ENCODE measurements at places on chromosomes 7 and 10.

DNA sequence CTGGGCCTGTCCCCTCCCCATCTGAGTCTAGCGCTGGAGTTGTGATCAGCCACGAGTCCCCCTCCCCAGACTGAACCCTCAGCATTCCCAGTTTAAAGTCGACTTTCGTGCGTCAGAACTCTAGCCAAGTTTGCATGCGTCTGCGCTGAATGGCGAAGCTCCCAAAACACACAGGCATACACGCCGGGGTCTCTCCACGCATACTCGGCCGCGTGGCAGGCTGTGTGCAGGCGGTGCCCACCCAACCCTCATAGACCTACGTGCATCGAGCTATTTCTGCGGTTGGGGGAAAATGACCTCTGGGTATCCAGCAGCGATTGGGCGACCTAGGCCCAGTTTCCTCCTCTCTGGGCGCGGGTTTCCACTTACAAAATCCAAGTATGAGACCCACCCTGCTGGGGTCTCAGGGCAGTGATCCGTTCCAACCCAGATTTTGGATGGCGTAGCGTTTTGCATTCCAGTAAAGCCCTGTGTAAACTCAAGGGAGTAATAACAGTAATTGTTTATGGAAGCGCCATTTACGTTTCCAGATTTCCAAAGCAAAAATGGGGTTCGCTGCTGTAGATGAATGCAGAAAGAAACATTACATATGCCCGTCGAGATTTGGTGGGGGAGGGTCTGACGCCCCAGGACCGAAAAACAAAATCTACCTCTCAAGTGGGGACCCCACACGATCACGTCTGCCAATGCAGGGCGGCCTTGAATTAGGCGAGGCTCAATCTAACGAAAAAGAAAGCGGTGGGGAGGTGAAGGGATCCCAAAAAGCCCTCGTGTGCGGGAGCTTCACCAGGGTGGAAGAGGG is 2.0 kb upstream of the HMX3 start:
- DNase-seq = peak; percentile 27

DNA sequence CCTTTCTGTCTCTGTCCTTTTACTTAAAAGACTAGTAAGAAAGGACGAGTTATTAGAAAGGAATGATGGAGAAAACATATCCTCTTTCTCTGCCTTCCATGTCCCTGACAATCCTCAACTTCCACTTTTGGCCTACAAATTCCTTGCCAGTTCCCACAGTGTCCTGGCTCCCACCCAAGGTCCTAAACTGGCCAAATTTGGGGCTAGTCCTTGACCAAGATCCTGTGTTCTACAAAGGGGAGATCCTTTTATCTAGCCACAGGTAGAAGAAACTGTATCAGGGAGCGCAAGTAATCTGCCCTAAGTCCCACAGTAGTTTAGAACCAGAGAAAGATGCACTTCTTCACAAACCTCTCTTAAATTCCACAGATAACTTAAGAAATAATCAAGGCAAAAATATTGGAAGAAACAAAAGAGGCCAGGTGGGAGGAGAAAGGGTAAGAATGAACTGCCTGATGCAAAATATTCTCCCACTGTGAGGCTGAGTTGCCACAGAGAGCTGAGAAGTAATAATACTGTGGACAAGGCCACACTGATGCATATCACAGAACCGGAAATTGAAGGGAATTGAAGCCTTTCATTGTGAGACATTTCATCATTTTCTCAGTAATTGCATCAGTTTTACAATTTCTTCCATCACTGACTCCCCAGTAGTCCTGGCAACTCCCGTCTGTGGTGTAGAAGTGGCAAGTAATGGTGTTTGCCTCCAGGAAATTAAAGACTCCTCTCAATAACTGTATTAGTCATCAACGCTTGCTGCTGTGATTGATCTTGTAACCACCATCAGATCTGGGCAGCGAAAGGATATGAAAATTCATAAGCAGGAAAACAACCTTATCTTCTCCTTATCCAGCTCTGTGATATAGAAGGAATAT is 47.2 kb downstream of the DNAJC12 start:
- DNase-seq = peak; percentile 89

- DNase-seq = no peak
Observed at GRCh38 chr10:42878821-42879195, 96.2 kb downstream of the BMS1 start.

DNA sequence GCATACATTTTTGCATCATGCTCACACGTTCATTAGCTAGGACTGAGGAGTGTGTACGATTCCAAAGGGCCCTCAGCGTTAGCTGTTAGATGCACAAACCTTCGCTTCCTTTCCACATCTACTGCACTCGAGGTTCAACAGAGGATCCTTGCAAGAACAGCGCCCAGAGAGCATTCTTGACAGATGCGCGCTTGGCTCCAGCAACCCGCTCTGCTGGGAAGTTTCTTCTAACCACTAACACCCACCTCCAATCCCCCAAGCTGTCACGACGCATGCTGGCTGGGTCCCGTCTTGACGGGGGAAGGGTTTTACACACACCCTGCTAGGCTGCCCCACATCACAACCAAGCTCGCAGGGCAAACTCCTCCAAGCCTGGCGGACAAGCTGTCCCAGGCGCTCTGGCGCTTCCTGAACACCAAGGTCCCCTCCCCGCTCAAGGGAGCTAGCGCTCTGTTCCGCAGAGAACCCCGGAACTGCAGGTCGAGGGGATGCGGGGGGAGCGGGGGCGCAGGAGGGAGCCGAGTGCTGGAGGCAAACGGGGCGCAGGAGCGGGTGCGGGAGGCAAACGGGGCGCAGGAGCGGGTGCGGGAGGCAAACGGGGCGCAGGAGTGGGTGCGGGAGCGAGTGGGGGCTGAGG is 653 bp upstream of the ADRB1 start:
- peak; percentile 48 for DNase-seq

DNA sequence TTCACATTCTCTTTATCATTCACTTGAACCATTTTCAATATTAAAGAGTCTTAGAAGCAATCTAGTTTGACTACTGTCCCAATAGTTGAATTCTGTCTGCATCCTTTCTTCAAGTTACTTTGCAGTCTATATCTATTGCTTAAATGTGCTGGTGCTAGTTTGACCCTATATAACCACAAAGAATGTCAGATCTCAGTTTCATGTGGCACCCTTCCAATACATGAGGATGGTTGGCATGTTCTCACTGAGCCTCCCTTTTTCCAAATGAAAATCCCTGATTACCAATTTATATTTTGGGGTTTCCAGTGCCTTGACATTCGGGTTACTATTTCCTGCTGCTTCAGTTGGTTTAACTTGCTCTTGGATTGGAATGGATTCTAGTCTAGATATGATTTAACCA is 292.7 kb downstream of the EXOC4 start:
- no peak for DNase-seq

DNA sequence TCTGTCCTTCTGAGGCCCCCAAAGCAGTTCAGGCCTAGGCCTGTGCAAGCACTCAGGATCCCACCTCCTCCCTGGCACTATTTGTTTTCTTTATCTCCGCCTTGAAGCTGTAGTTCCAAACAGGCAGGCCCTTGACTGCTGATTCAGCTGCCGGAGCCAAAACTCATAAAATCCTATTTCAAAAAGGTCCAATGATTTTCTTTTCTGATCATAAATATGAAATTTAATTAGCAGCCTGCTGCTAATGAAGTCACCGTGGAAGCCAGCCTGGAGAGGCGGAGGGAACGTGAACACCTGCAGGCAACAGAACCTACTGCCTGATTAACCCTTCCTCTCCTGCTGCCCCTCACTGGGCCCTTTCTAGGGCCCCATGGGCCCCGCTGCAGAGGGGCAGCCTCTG is 60.1 kb downstream of the CARD11 start:
- no peak for DNase-seq

DNA sequence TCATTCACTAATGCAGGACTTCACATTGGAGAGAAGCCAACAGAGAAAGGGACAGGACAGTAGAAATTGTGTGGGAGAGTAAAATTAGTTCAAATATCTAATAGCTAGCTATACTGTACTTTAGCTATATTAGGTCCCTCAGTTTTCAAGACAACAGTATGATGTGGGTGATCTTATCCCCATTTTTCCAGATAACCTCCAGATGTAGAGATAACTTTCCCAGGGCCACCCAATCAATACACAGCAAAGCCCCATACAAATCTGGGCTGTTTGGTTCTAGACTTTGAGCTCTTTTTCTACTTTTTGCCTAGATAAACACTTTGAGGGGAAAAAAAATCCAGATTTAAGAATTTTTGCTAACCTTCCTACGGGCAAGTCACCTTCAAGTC is 482 bp upstream of the CLDN12 start:
- DNase-seq = no peak

- no peak for DNase-seq
Observed at GRCh38 chr10:113889911-113890310, 35.5 kb downstream of the NHLRC2 start.

- DNase-seq = peak; percentile 99
Observed at GRCh38 chr7:4461531-4461930, 220.6 kb upstream of the FOXK1 start.

- DNase-seq = no peak
Observed at GRCh38 chr7:88200789-88201188, 19.0 kb downstream of the SRI start.

DNA sequence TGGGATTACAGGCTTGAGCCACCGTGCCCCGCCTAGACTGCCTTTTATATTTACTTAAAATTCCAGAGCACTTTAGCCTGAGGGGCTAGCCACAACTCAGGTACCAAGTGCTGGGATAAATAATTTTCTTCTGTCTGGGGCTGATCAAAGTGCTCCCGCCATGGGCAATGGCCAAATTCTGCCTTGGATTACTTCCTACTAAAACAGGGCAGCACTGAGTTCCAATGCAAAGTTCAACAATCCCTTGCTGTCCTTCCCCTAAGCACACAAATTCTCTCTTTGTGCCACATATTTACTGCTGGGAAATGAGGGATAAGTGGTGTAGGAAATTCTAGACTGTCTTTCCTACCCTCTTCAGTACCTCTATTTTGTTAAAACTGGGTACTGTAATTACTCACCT is 34.4 kb upstream of the ZNF92 start:
- DNase-seq = no peak

GRCh38 chr10:63651864-63652263 is 130.7 kb downstream of the REEP3 start:
- no peak for DNase-seq

DNA sequence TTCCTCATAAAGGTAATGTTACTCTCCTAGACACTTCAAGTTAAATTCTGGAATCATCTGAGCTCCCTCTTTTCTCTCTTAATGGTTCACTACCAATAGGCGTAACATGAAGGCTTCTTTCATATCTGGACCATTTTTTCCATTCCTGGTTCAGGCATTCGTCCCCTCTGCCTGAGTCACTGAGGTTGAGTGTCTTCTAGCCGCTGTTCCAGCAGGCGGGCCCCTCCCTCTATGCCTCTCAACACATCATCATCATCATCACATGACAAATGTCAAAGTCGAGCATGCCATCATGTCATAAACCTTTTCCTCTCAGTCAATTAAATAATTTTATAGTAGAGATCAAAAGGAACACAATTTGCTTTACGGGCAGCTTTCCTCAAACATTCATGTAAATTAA is 168.9 kb upstream of the ASAH2 start:
- DNase-seq = no peak

DNA sequence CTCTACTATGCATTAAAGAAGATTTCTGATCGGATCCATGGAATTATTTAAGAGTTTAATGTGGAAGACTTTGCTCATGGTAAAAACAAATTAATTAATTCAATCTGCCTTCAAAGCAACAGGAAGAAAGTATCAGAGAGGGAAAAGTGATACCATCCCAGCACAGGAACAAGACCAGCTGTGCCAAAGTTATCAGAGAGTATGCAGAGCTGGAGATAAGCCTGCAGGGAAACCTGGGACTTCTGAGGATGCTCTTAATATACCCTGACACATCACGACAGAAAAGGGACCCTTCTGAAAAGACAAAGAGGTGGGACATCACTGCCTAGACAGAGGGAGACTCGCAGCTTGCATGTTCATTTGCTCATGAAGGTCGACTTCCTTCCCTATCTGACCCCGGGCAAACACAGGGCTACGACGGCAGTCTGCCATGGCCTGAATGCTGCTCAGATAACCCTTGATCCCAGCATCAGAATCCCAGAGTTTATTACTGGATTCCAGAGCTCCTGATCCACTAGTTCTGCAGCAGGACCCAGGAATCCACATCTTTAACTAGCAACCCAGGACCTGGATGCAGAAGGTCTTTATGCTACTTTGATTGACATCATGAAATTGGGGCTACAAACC is 29.5 kb downstream of the FAM171A1 start:
- no peak for DNase-seq

DNA sequence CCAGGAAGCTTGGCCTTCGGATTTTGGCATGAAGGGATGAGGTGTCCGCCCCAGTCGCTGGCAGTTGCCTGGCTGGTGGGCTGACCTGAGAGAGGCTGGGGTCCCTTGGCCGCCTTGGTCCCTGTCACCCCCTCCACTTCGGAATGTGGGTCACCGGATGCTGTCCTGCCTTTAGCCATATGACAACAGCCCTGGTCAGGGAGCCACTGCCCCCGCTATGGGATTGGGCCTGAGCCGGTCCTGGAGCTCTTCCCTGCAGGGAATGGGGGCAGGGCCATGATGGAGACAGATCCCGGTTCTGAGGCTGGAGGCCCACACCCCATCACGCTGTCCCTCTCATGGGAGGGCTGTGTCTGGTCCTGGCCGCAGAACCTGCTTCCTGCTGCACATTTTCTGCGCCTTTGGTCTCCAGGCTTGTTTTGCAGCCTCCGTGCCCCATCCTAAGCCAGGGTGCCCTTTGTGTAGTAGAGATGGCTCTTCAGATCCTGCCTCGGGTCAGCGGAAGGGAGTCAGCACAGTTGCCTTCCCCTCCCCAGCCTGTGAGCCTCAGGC is 22.6 kb downstream of the PFKFB3 start:
- DNase-seq = no peak

GRCh38 chr7:33706771-33707200 is 198.6 kb upstream of the BMPER start:
- no peak for DNase-seq

DNA sequence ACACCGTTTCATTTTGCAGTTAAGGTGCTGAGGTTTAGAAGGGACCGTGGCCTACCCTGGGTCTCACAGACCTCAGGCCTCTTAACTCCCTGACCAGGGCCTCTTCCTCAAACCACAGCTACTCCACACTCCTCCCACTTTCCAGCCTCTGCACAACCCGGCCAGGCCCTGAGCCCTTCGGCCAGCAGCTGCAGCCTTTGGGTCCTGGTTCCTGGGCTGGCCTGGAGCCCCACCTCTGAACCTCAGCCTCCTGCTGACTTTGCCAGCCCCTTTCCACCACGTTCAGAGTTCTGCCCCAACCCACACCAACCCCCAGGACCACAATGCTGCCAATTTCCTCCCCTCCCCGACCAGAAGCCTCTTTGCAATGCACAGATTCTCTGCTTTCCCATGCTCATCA is 84.1 kb downstream of the VOPP1 start:
- DNase-seq = no peak

DNA sequence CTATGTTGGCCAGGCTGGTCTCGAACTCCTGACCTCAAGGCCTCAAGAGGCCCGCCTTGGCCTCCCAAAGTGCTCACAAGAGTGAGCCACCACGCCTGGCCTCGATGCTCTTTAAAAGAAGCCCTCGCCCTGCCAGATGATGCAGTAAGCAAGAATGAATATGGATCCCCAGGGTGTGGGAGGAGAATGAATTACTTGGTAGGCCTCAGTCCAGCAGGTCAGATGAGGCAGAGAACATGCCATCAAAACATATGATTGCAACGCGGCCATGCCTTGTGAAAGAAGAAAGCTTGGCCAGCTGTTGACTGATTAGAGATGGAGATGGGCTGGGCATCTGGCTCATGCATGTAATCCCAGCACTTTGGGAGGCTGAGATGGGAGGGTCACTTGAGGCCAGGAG is 68.7 kb downstream of the CAMK1D start:
- DNase-seq = no peak

GRCh38 chr7:27113991-27114769 is 11.7 kb upstream of the HOXA2 start:
- no peak for DNase-seq

GRCh38 chr7:78993341-78993740 is 460.1 kb downstream of the MAGI2 start:
- no peak for DNase-seq

- DNase-seq = no peak
Observed at GRCh38 chr7:158816271-158816670, 13.0 kb downstream of the ESYT2 start.

Measured in MV-4-11 (cell line).